GM23248 (cell line): ENCODE measurements at places on chromosomes 5 and 9. TPM values are rescaled to one million over a fixed set of nuclear protein-coding genes. Genes with fewer than 3 reads are reported as not detected.

DNA sequence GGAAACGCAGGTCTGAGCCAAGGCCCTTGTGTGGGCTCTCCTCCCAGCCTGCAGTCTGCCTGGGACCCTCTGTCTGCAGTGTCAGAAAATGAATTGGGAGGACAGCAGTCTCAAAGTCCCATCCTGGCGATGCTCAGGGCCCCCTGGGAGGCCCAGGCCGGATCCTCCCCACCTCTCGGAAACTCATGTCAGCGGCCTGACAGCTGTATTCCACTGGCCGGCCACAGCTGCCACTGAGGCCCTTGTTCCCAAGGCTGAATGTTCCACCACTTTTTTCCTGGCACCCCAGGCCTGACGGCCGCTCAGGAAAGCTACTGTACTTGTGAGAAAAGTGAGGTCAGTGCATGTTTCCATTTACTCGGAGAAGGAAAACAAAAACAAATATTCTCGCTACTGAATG is 180.0 kb downstream of the FGF18 start:
- no peak overlapping the region for H3K4me3 ChIP-seq
- no peak overlapping the region for H3K27ac ChIP-seq
- DNase-seq, result no peak
- H3K4me1 ChIP-seq, result 0 out of 2 replicates have a peak, but pooled peaks cover 5% of the 10 kb centered on the region
- no peaks in the 10 kb centered on the region for H3K36me3 ChIP-seq
- H3K27me3 ChIP-seq, result peaks cover 25% of the 10 kb centered on the region

- no peak overlapping the region for H3K27ac ChIP-seq
- H3K36me3 ChIP-seq, result no peaks in the 10 kb centered on the region
- peaks cover 13% of the 10 kb centered on the region; the same call in 1 of the 2 replicates for H3K27me3 ChIP-seq
- no peak for DNase-seq
- H3K4me1 ChIP-seq, result no peaks in the 10 kb centered on the region
- no peak overlapping the region for H3K4me3 ChIP-seq
These were observed 223.7 kb upstream of the NFIL3 start for GRCh38 chr9:91647371-91647770.

DNA sequence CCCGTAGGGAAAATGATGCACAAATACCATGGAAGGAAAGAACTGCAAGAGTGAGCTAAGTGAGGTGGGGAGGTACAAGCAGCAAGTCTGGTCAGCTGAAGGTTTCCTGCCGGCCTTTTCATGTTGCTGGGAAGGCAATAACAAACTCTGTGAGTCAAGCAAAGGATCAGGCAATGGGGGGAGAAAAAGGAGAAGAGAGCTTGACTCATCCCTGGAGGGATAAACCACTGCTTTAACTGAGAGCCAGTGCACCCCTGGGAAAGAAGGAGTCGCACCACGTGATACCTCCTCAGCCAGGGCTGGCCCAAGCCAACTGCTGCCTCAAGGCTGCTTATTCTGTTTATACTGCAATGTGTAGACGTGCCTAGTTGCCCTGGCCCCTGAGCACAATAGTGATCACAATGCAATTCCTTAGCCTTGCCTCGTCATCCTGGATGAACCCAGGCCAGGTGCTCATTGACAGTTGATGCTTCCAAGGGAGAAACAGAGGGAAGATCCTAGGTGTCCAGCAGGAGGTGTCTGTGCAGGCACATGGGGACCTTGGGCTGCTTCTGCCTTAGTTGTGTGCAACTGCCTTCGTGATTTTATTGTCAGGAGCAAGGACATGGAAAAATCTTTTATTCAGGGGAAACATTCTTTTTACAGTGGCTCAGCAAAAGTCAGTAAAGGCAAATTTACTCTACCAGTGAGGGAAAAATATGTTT is 203.0 kb upstream of the TUT7 start:
- no peaks in the 10 kb centered on the region for H3K27me3 ChIP-seq
- H3K4me3 ChIP-seq, result no peak overlapping the region
- H3K27ac ChIP-seq, result peak overlapping the region; percentile 60

GRCh38 chr9:116501871-116502270 is 185.2 kb upstream of the TRIM32 start:
- H3K36me3 ChIP-seq, result no peaks in the 10 kb centered on the region
- H3K4me1 ChIP-seq, result peaks cover 27% of the 10 kb centered on the region
- H3K27me3 ChIP-seq, result no peaks in the 10 kb centered on the region
- peak; percentile 85 for DNase-seq
- no peak overlapping the region for H3K27ac ChIP-seq
- no peak overlapping the region for H3K4me3 ChIP-seq

GRCh38 chr5:167792514-167792913 is 498.9 kb upstream of the WWC1 start:
- peaks cover 37% of the 10 kb centered on the region for H3K4me1 ChIP-seq
- no peak overlapping the region for H3K27ac ChIP-seq

DNA sequence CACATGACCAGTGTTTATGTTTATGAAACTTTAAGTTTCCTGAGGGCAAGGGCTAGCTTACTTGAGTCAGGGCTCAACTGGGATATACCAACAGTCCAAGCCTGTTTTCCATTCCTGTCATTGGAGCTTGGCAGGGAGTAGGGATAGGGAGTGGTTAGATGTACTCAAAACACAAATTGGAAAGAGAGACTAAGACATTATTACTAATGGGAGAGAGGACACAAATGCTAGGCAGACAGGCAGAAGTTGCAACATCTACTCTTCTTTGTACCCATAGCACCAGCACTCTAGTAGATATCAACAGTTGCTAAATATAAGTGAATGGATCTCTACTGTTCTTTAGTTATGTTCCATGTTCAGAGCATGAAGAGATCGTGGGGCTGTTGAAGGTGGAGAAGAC is 62.8 kb downstream of the NPR3 start:
- no peak overlapping the region for H3K4me3 ChIP-seq
- no peak for DNase-seq
- 0 out of 2 replicates have a peak, but pooled peaks cover 4% of the 10 kb centered on the region for H3K4me1 ChIP-seq

DNA sequence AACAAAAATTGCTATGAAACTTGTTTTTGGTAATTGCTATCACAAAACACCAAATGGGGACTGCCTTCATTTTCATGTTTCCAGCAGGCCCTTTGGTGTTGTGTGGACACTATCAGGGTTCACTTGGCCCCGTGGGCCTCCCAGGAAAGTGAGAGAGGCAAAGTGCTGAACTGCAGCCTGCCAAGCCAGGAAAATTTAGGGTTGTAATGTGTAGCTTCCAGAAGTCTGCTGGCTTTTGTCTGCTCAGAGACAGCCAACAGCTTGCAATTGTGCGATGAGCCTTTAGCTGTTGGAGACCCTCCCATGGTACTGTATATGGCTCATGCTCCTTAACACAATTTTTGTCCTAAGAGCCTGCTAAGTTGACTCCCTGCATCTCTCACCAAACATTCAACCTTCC is 105.7 kb upstream of the EQTN start:
- no peak overlapping the region for H3K27ac ChIP-seq
- H3K4me1 ChIP-seq, result no peaks in the 10 kb centered on the region; the same call in 1 of the 2 replicates
- H3K36me3 ChIP-seq, result no peaks in the 10 kb centered on the region
- 0 out of 2 replicates have a peak, but pooled peaks cover 3% of the 10 kb centered on the region for H3K27me3 ChIP-seq
- DNase-seq, result no peak

DNA sequence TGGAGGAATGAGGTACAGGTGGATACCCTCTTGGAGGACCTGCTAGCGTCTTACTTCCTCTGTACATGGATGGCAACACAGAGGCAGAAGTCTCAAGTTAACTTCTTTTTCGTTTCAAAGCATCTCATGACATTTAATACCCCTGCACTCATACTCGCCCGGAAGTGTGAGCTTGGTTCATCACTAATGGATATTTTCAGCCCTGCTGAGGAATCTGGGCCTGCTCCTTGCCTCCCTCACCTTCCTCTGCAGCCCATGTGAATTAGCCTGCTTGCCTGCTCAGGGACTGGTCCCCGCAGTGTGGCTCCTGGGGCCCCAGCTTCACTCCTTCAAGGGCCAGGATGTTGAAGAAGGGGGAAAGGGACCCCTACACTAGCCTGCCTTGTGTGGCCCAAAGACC is 34.1 kb downstream of the GADD45G start:
- H3K4me1 ChIP-seq, result peaks cover 5% of the 10 kb centered on the region; the same call in 1 of the 2 replicates
- no peak overlapping the region for H3K4me3 ChIP-seq
- no peak overlapping the region for H3K27ac ChIP-seq
- no peaks in the 10 kb centered on the region for H3K36me3 ChIP-seq
- no peak for DNase-seq

DNA sequence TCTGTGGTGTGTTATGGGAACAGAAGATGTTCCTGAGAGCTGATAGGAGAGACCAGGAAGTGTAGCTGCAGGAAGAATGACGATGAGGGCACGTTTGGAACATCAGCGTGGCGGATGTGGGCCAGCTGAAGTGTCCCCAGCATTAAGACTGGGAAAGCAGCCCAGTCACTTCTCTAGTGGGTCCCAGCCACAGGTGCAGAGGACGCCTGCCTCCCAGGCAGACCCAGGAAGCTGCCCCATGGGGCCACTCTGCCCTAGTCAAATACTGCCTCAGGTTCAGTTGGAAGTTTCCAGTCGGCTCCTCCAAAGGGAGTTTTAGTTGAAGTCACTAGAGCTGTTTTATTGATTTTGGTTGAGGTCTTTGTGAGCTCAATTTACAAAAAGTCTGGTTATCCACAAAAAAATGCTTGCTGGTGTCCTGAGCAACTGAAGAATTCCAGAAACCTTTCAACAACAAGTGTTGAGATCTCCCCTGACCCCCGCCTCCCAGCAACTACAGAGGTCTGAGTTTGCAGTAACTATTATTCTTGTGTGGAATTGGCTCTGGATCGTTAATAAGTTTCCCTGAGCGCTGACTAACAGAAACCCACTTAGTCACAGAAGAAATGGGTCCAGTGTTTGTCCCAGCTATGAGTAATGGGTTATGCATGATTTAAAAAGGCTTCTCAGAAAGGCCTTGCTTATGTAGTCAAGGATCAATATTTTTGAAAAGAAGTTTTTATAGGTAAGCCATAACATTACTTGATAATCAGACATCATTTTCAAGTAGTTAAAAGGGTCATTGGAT is 294.1 kb downstream of the FANCC start:
- peaks cover 84% of the 10 kb centered on the region for H3K4me1 ChIP-seq
- peak overlapping the region; percentile 98 for H3K27ac ChIP-seq
- H3K4me3 ChIP-seq, result peak overlapping the region; percentile 30
- DNase-seq, result peak; percentile 95
- H3K36me3 ChIP-seq, result peaks cover 54% of the 10 kb centered on the region

DNA sequence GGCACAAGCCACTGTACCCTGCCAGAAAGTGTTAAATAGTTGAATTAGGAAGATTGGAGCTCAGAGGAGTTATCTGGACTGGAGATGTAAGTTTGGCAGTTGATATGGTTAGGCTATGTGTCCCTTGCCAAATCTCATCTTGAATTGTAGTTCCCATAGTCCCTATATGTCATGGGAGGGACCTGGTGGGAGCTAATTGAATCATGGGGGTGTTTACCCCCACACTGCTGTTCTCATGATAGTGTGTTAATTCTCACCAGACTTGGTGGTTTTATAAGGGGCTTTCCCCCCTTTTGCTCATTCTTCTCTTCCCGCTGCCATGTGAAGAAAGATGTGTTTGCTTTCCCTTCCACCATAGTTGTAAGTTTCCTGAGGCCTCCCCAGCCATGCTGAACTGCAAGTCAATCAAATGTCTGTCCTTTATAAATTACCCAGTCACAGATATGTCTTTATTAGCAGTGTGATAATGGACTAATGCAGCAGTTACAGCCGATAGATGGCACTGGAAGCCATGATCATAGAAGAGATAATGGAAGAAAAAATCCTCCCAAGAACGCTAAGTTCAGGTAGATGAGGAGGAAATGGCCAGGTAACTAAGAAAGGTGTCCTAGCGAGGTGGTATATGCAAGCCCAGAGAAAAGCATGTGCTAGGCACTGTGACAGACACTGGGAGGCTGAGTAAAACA is 51.4 kb downstream of the TNFSF8 start:
- H3K36me3 ChIP-seq, result no peaks in the 10 kb centered on the region
- H3K27me3 ChIP-seq, result no peaks in the 10 kb centered on the region
- H3K4me3 ChIP-seq, result no peak overlapping the region

DNA sequence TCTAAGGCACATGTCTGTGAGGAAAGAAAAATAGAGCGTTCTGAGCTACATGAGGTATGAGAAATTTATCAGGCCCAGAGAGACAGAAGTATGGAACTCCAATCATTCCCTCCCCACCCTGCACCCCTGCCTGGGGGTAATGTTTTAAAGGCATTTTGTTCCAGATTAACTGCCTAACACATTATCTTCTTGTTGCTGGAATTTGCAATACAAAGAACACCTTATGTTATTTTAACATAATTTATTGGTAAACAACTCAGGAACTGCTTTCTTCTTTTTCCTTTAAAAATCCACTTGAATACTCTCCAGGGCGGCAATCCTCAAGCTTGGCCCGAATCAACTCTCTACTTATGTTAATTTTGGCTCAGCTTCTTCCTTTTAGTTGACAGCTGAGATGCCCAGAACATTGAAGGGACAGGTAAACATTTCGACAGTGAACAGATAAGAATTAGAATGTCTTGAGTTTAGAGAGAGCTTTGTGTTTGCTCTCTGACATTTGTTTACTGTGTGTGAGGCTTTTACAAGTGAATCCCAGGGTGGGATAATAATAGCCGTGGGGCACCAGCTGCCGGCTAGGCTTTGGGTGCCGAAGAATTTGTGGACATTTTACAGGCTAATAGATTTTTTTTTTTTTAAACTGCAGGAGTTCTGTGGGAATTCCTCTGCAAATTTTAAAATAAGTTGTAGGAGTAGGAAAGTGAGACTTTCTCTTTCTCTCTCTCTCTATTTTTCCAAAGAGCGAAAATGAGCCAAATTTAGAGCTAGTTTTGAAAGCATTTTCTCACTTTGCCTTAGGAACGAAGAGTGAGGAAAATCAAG is 96.4 kb upstream of the TAF11L2 start:
- peaks cover 16% of the 10 kb centered on the region; the same call in 1 of the 2 replicates for H3K27me3 ChIP-seq
- DNase-seq, result no peak
- no peak overlapping the region for H3K4me3 ChIP-seq
- H3K4me1 ChIP-seq, result peaks cover 17% of the 10 kb centered on the region
- no peak overlapping the region for H3K27ac ChIP-seq

DNA sequence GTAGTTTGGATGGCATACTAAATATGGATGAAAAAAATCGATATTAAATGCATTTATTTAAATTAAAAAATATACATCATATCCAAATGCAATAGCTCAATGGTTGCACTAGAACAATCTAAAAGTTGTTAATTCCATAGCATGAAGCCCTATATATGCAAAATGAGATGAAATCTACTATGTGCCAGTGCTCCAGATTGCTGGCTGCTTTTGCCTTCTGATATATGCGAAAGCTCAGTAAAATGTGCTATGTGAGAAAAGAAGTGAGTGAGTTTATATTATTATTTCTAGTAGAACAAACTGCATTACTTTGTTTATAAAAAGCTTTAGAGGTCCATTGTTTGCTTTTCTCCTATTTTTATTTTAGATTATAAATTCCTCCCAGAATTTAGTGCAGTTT is 186.7 kb downstream of the MAT2B start:
- no peaks in the 10 kb centered on the region for H3K4me1 ChIP-seq
- no peak for DNase-seq
- H3K4me3 ChIP-seq, result no peak overlapping the region
- H3K27ac ChIP-seq, result no peak overlapping the region

The KIF12 gene
- not detected in 2 replicates for total RNA-seq

The PCDHB3 gene
- 0.76 and 1.1 TPM in 2 replicates for total RNA-seq

The SMIM33 gene
- total RNA-seq, result not detected in 2 replicates

The PIP5K1B gene
- total RNA-seq, result not detected in 2 replicates

The OBP2A gene
- not detected in 2 replicates for total RNA-seq

The LHX3 gene
- total RNA-seq, result not detected in 2 replicates
